ENCODE measurements at places on chromosomes 2 and 18.

GRCh38 chr18:50091509-50092244 is 103.3 kb downstream of the MYO5B start:
- no peak for DNase-seq

GRCh38 chr2:232593982-232594381 is 39.4 kb upstream of the EFHD1 start:
- DNase-seq, result no peak

GRCh38 chr2:46087492-46087891 is 209.7 kb upstream of the EPAS1 start:
- DNase-seq, result no peak

GRCh38 chr2:216949700-216950413 is 90.0 kb upstream of the TNP1 start:
- DNase-seq, result no peak

- DNase-seq, result no peak
Observed at GRCh38 chr2:77328134-77328931, 193.8 kb downstream of the LRRTM4 start.

GRCh38 chr18:3692691-3693090 is 242.7 kb downstream of the TGIF1 start:
- no peak for DNase-seq

DNA sequence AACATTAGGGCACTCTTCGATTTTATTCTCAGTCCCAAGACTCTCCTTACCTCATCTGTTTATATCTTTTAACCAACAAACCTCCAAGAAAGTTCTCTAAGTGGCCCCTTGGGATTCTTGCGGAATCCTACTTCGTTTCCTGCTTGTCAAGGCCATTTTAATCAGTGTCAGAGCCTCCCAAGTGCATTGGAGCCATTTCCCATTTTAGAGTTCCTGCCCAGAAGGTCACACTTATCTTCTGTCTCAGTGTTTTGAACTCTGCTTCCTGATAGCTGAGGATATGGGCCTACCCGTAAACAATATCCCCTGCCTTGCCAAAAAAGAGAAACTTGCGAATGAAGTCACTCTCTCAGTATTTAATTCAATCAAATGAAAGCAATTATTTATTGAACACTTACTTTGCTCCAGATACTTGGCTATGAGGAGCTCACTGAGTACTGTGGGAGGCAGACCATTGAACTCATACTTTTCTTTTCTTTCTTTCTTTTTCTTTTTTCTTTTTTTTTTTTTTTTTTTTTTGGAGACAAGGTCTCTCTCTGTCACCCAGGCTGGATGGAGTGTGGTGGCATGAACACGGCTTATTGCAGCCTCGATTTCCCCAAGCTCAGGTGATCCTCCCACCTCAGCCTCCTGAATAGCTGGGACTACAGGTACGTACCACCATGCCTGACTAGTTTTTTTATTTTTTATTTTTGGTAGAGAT is 5.7 kb upstream of the NOSTRIN start:
- DNase-seq, result no peak

DNA sequence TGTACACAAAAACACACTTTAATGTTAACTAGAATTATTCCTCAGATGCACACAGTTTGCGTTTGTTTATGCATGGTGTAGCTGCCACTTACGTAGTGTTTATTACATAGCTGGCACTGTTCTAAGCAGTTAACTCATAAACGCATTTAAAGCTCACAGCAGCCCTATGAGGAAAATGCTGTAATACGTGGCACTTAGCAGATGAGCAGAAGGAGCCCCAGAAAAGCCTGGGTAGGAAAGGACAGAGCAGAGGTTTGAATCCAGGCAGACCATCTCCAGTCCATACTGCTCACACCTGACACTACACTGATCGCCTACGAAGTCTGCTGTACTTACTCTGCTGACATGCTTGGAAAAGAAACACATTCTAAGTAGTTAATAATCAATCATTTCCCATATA is 66.6 kb downstream of the BCL2 start:
- DNase-seq, result no peak

DNA sequence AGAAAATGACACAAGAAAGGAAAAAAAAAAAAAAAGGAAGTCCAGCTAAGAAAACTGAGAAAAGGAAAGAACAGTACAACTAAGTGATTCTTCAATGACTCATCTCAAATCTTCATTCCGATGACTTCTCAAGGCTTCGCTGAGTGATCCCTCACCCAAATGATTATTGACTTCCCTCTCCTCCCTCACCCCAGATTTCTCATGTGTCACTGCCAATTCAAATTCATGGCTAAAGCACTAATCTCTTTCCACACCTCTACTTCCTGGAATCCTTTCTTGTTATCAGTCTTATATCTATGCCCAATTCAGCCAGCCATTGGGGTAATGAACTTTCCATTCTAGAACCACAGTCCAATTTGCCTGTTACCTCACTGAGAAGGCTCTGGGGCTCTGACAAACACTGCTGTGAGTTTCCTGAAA is 7.2 kb upstream of the ABCB11 start:
- no peak for DNase-seq

- peak; percentile 38 for DNase-seq
Observed at GRCh38 chr2:6914828-6915227, 2.4 kb upstream of the RNF144A start.

- DNase-seq, result no peak
Observed at GRCh38 chr2:52995424-52995823, 772.2 kb upstream of the CHAC2 start.

GRCh38 chr18:56995579-56996188 is 151.2 kb upstream of the BOD1L2 start:
- no peak for DNase-seq

DNA sequence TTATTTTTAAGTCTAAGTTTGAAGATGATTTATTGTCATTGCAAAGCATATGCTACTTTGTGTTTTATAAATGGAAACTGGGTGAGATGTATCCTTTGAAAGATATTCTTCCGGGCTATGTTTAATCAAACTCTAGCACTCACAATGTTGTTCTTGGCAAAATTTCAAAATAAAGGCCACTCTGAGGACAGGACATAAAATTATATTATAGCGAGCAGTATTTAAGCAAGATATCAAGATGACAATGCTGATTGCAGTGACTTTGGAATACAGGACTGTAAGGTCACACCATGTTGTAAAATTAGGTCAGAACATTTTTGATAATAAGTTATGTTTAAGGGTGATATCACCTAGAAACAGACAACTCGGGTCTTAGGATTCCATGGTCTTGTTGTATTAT is 14.2 kb downstream of the RPRM start:
- no peak for DNase-seq

GRCh38 chr2:133438026-133438425 is 130.2 kb downstream of the NCKAP5 start:
- no peak for DNase-seq

DNA sequence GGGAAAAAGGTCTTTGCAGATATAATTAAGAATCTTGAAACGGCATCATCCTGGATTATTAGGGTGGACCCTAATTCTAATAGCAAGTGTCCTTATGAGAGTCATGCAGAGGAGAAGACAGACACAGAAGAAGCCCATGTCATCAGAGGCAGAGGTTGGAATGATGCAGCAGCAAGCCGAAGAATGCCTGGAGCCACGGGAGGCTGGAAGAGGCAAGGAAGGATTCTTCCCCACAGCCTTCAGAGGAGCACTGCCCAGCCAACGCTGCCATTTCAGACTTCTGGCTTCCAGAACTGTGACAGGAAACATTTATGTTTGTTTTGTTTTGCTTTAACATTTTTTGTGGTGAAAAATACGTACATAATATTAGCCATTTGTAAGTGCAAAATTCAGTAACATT is 72.3 kb downstream of the MCFD2 start:
- no peak for DNase-seq

DNA sequence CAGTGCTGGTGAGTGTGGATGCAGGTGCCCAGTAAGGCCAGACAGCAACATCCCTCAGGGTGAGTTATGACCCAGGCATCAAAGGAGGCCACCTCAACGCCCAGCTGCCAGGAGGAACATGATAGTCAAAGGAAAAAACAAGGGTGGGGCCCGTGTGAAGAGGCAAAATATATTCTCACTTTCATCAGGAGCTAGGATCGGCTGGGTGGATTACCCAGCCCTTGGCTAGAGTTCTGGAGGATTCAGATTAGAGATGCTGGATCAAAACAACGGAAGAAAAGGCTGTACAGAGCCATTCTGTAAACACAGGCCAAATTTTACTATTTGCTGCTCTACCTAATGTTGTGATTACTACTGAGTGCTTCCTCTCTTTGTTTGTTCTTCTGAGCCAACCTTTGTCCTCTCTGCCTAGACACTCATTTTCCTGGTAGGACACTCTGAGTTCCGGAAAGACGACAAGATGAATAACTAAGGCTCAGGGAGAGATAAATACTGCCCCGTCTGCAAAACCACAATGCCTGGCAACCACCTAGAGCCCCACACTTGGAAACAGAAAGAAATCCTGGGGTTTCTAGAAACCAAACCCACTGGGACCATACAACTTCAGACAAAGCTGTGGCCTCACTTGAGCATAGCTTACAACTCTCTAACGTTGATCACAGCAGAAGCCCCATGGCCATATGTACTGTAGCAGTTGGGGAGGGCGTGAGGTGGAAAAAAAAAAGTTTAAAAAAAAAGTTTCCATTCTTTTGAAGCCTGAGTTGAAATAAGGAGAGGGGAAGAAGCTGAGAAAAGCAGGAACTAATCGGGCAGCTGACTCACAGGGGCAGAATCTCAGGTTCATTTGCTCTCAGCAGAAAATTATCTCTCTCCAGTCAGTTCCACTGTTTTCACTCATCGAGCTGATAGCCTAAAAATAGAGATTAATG is 17.8 kb upstream of the PMAIP1 start:
- DNase-seq, result peak; percentile 13

- peak; percentile 10 for DNase-seq
Observed at GRCh38 chr2:48601349-48601748, 16.3 kb upstream of the GTF2A1L start.

DNA sequence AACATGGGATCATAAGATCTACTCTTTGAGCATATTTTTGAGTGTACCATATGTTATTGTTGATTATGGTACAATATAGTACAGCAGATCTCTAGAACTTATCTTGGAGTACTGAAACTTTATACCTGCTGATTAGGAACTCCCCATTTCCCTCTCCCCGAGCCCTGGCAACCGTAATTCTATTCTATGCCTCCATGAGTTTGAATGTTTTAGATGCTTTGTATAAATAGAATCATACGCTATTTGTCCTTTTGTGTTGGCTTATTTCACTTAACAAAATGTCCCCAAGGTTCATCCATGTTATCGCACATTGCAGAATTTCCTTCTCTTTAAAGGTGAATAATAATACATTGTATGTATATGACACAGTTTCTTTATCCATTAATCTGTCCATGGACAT is 117.2 kb downstream of the PTPRM start:
- DNase-seq, result no peak

DNA sequence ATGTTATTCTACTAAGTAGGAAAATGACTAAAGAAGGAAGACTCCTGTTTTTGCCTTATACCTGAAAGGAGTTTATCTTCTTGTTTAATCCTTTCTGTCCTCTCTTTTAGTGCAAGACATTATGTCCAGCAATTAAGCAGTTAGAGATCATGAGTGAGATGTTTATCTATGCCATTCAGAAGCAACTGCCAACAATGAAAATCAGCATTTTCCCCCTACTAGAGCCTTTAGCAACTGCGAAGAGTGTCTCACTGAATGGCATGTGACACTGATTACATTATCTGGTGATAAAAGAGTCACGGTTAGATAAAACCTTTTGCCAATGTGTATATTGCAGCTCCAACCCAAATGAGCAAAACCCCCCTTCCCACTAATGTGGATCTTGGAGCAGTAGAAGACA is 357.7 kb upstream of the SYT4 start:
- no peak for DNase-seq

GRCh38 chr2:98374286-98374685 is 28.0 kb downstream of the CNGA3 start:
- no peak for DNase-seq

GRCh38 chr2:9092383-9093282 is 89.1 kb upstream of the MBOAT2 start:
- no peak for DNase-seq

- DNase-seq, result no peak
Observed at GRCh38 chr2:85659324-85659981, 8.5 kb downstream of the SFTPB start.

DNA sequence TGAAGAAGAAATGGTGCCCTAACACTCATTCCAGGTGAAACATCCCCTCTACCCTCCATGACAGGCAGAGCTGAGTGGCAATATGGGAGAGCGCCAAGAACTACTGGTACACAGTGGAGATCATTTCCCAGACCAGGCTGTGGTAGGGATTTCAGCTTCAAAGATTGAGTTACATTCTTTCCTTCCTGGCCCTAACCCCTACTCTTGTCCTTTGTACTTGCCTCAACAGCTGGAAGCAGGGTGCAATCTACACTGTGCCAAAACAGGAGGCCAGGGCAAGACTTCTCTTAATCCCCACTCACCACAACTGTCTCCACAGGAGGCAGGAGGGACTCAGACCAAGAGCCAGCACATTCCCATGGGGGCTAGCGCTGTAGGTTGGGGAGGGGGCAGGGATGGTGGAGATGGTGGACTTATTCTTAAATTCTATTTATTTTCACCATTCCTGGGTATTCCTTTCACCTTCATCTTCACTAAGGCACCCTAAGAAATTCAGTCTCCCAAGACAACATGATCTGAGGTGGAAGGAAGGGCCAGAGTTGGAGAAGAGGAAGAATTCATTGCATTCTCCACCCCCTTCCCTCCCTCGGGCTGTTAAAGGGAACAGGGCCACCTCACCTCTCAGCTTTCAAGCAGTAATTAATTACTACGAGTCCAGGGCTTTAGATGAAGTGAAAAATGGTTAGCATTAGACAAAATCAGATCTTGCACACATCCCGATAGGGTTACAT is 65.9 kb downstream of the AAK1 start:
- DNase-seq, result no peak

DNA sequence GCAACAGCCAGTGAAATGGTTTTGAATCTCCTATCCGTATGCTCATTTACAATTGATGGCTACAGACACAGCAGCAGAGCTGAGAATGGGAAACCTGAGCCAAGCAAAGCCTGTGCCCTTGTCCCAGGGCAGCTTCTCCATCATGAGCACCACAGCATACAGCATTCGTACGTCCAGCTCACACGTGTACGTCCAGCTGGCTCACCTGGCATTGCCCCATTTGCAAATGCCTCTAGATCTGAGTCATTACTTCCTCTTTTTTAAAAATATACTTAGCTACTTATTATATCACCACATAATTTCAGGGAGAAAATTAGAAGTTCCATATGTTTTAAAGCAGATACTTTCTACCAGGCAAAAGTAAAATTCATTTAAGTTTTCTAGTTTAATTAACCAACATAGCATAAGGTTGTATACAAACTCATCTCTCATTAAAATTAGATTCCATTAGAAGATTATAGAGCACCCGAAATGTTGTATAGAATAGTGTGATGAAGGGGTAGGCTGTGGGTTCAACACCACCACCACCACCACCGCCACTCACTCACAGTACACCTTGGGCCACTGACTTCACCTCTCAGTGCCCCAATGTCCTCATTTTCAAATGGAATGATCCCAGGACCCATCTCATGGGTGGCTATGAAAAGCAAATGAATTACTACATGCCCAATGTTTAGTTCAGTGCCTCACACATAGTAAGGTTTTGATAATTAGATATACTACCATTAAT is 31.4 kb upstream of the TMEM177 start:
- DNase-seq, result no peak
